ENCODE measurements at places on chromosomes 6 and 20. TPM values are rescaled to one million over a fixed set of nuclear protein-coding genes. Genes with fewer than 3 reads are reported as not detected.

Gene CST2
- not detected for total RNA-seq

GRCh38 chr6:41697861-41698781, 37.3 kb downstream of the TFEB start:
- no peak for DNase-seq

DNA sequence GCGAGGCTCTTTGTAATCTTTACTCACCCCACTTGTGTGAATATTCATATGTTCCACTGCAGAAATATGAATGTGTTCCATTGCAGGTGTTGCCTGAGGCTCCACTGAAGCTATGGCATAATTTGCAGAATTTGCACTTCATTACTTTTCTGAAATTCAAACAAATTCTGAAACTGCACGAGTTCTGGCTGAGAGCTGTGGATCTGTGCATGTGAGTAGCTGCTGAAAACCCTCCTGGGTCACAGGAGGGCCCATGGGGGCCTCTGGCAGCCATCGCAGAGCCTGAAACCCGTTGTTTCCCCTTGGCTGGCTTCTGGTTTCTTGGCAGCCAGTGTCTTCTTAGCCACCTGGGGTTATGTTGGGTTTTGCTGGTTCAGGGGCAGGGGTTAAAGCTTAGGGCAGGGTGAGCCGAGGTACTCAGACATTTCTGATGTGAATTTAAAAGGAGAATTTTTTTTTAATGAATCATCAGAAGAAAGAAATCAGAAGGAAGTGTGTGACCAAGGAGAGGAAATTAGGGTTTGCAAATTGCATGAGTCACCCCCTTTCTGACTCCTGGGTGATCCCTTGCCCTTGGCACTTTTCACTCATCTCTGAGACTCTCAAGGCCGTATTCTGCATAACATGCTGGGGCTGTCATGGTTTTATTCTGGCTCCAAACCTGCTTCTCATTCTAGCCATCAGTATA, 40.6 kb downstream of the TOX2 start:
- peak; percentile 76 for DNase-seq

Gene OPRM1
- not detected for total RNA-seq
